ENCODE measurements at places on chromosomes 5 and 9.
A peak's percentile ranks its signal among the peaks of the same experiment; 100 is the strongest.

DNA sequence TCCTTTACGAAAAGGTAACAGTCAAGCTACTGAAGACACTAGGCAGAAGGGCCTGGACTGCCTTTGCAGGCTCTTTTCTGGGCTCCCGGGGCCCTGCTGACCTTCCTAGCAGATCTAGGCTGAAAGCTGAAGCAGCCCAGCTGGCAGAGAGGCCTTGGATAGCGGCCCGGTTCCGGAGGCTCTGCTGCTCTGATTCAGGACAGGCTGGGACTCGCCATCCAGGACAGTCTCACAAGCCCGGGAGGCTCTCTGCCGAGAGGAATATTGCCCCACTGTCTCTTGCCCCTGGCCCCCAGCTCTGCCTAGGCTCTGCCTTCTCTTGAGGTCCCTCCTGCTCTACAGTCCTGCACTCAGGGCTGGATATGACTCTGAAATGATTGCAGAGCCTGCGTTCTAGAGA is 67.8 kb downstream of the PSD2 start:
- peak; percentile 77 for DNase-seq

DNA sequence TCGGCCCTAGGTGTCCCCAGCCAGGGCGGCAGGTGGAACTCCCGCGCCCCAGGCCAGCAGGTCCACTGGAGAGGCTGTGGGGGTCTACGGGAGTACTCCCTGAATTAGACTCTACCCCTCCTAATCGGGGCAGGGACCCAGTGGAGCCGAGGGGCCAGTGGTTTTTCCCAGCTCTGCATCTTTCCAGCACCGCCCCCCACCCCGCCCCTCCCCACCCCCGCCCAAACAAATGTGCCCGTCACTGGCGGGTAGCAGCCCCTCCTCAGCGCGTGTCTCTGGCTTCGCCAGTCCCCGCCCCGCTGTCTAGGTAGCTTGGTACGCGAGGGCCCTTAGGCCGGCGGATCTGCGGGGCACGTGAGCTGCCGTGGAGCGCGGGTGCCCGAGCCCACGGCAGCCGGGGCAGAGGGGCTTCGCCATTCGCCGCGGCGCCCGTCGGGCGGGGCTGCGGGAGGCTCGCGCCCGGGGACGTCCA is 7.0 kb downstream of the UNC5A start:
- no peak for DNase-seq

DNA sequence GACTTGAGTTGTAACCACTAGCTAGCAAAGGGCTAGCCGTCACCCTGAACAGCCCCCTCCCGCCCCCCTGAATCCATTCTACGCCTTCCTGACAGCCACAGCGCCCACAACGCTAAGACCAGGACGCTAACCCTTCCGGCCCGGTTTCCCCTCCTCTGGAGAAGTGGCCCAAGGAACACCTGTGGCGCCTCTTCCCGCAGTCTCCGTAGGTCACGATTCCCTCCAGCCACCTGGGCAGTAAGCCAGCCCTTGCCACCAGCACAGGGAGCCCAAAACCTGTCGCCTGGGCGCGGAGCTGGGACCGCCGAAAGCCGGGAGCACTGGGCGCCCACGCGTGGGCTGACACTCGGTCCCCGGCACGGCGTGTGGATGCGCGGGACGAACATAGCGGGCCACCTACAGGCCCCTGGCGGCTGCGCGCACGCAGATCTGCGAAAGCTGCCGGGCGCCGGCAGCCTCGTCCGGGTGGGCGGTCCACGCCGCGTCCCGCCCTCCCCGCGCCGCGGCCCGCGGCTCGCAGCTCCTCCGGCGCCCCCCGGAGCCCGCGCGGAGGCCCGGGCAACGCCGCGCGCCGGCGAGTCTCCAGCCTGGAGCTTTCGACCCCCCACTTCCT is 596 bp downstream of the IRF1 start:
- peak; percentile 56 for DNase-seq

DNA sequence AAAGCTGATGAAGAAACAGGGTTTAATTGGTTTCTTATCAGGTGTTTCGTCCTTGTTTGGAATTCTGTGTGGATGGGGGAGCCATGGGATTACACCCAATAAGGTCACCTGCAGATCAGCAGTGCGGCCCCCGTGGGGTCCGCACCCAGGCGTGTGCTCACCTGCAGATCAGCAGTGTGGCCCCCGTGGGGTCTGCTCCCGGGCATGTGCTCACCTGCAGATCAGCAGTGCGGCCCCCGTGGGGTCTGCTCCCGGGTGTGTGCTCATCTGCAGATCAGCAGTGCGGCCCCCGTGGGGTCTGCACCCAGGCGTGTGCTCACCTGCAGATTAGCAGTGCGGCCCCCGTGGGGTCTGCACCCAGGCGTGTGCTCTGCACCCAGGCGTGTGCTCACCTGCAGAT is 41.7 kb upstream of the CEP72 start:
- no peak for DNase-seq

- DNase-seq = no peak
Measured at GRCh38 chr5:39691993-39692392, 267.2 kb upstream of the DAB2 start.

- no peak for DNase-seq
Measured at GRCh38 chr5:135393691-135394090, 5.3 kb downstream of the MACROH2A1 start.

DNA sequence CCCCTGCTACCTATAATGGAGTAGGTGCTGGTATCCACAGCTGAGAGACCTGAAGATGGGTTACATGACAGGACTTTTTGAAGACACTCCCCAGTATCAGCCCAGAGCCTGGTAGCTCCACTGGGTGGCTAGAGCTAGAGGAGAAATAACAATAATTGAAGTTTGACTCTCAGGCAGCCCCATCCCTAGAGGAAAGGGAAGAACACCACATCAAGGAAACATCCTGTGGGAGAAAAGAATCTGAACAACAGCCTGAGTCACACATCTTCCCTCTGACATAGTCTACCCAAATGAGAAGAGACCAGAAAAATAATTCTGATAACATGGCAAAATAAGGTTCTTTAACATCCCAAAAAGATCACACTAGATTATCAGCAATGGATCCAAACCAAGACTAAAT is 432.1 kb downstream of the CDH18 start:
- DNase-seq = no peak

DNA sequence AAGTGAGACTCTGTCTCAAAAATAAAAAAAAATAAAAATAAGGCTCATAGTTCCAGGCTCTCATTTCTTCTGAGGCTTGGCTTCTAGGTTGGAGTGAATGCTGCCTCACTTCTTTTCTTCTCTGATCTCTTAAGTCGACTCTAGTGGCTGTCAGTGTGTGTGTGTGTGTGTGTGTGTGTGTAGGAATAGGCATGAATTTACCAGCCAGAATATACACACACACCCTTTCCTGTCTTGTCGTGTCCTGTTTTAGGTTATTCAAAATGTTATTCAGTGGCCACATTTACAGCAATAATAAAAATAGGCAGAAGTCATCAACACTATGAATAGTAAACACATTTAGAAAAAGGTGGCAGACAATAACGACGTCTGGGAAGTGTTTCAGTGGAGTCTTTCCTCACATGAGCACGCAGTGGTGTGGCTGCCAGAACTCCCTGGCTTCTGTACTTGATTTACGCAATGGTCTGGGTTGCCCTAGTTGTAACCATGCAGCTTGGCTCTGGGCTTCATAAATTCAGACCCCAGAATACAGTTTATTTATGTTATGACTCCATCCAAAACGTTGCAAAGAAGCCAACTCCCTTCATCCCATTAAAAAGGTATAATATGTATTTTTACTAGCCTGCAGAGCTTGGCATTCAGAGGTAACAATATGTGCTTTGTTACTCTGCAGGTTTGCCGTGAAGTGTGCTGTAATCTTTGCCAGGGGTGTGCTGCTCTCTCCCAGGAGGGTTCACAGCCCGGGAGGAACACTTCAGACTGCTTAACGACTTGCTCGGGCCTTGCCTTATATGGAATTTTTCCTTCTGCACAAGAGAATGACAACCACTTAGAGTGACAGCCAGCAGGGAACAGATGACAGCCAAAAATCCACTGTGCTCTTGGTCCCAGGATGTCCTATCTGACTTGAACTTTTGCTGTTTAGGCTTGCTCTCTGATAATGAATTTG is 34.4 kb upstream of the PALM2AKAP2 start:
- no peak for DNase-seq

- no peak for DNase-seq
Measured at GRCh38 chr9:98778711-98779530, 17.4 kb downstream of the ANKS6 start.

GRCh38 chr5:14003936-14004335 is 59.4 kb upstream of the DNAH5 start:
- no peak for DNase-seq

DNA sequence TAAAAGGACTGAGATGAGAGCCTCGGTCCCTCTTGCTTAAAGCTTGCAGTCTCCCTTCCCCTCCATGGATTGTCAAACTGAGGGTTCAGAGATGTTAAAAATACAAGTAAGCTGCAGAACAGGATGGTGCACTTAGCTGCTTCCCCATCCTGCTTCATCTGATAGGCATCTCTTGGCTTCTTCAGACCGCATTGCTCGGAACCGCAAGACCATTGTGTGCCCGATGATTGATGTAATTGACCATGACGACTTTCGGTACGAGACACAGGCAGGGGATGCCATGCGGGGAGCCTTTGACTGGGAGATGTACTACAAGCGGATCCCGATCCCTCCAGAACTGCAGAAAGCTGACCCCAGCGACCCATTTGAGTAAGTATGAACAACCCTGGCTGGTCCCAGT is 65.5 kb upstream of the SAP30L start:
- DNase-seq = no peak

- DNase-seq = no peak
Measured at GRCh38 chr5:66810848-66811261, 214.7 kb downstream of the MAST4 start.
